ENCODE measurements at places on chromosomes 7 and 10.

DNA sequence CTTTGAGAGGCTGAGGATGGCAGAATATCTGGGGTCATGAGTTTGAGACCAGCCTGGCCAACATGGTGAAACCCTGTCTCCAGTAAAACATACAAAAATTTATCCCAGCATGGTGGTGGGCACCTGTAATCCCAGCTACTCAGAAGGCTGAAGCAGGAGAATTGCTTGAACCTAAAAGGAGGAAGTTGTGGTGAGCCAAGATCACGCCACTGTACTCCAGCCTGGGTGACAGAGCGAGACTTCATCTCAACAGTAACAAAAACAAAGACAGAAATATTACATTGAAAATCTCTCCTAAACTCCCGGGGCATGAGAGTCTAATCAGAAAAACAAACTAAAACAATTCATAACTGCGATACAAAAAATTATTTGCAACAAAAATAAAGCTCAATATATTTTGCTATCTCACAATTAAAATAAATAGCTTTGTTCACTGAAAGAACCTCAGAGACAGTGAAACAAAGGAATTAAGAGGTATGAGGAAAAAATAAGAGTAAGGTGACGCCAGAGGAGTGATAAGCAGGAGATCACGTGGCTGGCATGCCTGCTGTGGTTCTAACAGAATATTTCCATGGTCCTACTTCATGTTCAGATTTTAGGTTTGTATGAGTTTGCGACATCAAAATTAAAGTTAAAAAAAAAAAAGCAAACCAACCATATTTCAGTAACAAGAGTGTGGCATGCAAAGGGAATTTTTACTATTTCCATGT lies 527.7 kb upstream of the POM121L12 start:
- no peak for DNase-seq

DNA sequence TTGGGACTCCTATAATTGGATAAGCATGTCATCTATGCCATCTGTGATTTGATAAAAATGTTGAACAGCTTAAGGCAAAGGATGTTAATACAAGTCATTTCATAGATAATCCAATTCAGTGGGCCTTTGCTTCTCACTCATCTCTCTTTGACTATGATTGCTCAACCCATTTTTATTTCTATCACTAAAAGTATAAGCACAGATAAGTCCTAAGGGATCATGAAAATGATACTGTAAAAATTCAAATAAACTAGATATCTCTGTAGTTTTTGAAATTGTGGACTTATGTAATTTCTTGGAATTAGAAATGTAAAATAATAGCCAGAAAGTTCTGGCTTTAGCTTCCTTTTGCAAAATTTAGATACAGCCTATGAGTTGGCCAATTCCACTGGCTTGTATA lies 440.3 kb downstream of the POM121L12 start:
- DNase-seq = no peak

DNA sequence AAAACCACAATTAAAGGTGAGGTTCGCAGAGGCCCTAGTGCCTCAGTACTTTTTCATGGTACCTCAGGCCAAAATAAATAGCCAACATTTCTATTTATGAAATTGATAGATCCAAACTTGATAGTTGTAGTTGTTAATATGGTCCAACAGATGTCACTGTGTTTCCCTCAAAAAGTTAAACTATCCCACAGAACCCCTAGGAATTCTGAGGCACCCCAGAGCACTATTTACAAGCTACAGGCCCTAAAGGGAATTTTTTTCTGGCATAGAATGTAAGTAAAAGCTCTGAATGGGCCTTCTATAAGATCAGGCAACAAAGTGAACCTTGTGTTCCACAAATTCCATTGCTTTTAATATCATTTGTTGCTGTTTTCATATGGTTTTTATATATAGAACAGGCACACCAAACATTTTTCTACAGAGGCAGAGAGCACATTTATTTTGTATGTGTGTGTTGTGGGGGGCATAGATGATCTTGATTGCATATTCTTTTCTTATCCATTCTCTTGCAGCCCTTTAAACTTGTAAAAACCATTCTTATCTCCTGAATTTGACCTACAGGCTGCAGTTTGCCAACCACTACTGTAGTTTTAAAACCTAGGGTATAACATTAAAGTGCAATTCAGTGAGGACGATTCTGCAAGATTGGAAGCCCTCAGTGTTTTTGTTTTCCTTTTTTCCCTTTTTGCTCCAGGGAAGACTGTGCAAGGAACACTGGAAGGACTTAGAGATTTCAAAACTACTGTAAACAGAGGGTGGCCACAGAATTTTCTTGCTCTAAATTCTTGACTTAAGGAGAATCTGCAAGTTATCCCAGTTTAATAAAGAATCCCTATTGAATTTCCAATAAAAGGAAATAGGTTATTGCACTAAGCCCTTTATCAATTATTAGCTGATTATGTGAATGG lies 3.5 kb upstream of the ARL4A start:
- DNase-seq = no peak

DNA sequence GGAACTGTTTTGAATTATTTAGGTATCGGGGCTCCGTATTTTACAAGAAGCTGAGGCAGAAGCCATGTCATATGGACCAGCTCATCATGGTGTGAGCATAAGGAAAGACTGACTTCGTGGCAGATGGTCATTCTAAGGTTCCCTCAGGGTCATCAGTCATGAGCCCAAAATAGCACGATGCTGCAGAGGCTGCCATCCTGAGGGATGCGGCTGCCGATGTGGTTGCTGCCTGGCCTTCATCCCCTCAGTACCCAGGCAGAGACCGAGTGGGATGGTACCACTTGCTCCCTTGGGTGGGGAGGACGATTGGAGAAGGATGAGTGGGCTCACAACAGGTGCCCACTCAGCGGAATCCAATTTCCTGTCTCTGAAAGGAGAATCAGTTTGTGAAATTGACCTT lies 490.3 kb downstream of the SDK1 start:
- no peak for DNase-seq

Data from activated CD4-positive, alpha-beta T cell treated with anti-CD3 and anti-CD28 coated beads for 48 hours (primary cell).